ENCODE measurements at places on chromosomes 1 and 21. TPM values are rescaled to one million over a fixed set of nuclear protein-coding genes. Genes with fewer than 3 reads are reported as not detected.

The NTPCR gene
- total RNA-seq: 14.8 TPM

The MCOLN2 gene
- total RNA-seq: 1.7 TPM

The LRRC39 gene
- total RNA-seq: not detected

The SIM2 gene
- not detected for total RNA-seq

The KCNE2 gene
- not detected for total RNA-seq

The ADARB1 gene
- total RNA-seq: 14.5 TPM

The S100A6 gene
- total RNA-seq: 1,018 TPM

The HCN3 gene
- total RNA-seq: 1.6 TPM

The SASS6 gene
- total RNA-seq: 5.2 TPM

DNA sequence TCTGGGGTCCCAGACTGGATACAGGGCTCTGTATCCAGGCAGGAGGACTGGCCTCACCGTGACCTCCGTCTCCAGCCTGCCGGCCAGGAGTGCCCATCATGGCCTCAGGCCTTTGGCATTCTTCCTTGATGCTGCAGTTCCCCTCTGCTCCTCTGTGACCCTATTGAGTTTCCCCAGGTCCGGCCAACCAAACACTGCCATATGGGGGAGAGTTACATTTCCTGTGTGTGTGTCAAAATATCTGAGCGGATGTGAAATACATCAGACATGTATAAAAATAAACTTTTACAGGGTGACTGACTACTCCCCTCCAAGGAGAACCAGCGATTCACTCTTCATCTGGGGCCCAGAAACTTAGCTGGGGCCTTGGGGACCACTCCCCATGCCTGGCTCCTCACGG, 10.2 kb upstream of the UBL4B start:
- DNase-seq: no peak

- DNase-seq: peak; percentile 53
These were observed 481 bp downstream of the TAL1 start for GRCh38 chr1:47231301-47232186.

GRCh38 chr1:117559985-117560384, 45.9 kb upstream of the TENT5C start:
- no peak for DNase-seq

DNA sequence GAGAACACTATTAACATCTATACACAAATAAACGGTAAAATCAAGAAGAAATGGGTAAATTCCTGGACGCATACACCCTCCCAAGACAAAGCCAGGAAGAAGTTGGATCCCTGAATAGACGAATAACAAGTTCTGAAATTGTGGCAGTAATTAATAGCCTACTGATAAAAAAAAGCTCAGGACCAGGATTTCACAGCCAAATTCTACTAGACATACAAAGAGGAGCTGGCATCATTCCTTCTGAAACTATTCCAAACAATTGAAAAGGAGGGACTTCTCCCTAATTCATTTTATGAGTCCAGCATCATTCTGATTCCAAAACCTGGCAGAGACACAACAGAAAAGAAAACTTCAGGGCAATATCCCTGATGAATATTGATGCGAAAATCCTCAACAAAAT, 70.7 kb upstream of the FMO3 start:
- DNase-seq: no peak

- no peak for DNase-seq
These were observed 501.7 kb downstream of the NEGR1 start for GRCh38 chr1:71780681-71781080.

DNA sequence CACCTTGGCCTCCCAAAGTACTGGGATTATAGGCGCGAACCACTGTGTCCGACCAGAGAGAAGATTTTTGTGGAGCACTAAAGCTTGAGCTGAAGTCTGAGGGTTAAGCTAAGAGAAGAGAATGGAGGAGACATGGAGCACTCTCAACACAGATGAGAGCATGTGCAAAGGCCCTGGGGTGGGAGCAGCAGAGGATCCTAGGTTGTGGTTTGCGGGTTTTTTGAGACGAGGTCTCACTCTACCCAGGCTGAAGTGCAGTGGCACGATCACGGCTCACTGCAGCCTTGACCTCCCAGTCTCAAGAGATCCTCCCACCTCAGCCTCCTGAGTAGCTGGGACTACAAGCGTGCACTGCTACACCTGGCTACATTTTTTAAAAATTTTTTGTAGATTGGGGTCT, 30.5 kb downstream of the FBXO2 start:
- DNase-seq: no peak

- DNase-seq: no peak
These were observed 1.5 kb downstream of the LIX1L start for GRCh38 chr1:145956361-145956760.

GRCh38 chr1:9872430-9873165, 37.5 kb downstream of the CTNNBIP1 start:
- DNase-seq: no peak

DNA sequence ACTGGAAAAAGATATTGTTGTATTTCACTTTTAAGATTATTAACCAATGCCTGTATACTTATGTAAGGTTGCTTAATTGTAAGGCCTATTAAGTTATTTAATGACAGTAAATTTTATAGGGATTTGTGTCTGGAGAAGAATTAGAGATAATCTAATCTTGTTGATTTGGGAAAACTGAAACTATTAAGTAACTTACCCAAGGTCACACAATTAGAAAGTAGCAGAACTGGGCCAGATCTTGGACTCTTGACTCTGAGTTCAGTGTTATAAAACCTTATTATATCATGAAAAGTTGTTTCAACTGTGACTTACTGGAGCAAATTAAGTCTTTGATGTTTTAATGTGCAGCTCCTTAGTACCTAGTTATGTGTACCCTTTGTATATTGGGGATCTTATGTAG, 38.5 kb downstream of the CAMTA1 start:
- peak; percentile 30 for DNase-seq

GRCh38 chr1:54569339-54569738, 21.3 kb downstream of the ACOT11 start:
- peak; percentile 11 for DNase-seq

- DNase-seq: no peak
These were observed 16.0 kb upstream of the CD55 start for GRCh38 chr1:207305489-207305873.

- no peak for DNase-seq
These were observed 32.8 kb upstream of the PKP1 start for GRCh38 chr1:201250326-201251011.

GRCh38 chr1:90336552-90337324, 341.8 kb downstream of the ZNF326 start:
- no peak for DNase-seq

GRCh38 chr1:202765721-202766120, 42.5 kb downstream of the KDM5B start:
- no peak for DNase-seq

DNA sequence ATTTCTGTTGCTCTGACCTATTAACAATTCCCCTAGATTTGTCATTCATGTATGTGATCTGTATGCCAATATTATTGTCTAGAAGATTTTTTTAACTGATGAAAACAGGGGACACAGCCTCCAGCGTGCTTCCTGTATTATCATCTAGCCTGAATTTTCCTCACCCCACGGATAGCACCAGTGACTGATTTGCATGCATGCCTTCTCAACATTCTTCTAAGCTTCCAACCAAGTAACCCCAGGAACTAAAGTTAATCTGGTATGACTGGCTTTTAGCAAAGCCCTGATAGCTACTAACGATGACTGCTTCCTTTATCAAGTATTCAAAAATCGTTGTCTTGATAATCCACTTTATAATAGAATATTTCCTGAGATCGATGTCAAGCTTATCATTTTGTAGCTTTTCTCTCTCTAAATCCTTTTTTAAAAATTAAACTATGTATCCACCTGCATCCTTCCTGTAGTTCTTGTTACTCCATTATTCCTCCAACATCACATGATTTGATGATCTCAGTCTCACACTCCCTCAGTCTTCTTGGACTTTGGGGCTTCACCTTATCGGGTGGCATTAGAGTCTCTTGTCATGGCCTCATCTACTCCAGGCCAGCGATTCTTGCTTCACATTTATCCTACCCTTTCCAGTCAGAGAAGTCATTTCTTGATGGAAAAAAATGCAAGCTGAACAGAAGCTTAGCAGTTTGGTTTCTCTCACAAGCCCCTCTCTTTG, 19.0 kb downstream of the BCAR3 start:
- DNase-seq: peak; percentile 37

GRCh38 chr1:230632273-230632873, 9.9 kb upstream of the COG2 start:
- DNase-seq: peak; percentile 32

DNA sequence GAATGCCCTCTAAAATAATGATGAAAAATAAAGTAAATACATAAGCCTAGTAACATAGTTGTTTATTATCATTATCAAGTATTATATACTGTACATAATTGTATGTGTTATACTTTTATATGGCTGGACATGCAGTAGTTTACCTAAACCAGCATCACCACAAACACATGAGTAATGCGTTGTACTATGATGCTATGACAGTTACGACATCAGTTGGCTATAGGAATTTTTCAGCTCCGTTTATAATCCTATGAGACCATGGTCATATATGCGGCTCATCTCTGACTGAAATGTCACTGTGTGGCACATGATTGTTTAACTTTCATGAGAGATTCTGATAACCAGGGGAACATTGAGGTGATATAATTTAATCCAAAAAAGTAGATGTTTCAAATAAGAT, 352.1 kb downstream of the ST6GALNAC3 start:
- peak; percentile 68 for DNase-seq

Measured in fibroblast of villous mesenchyme (primary cell).